ENCODE measurements at places on chromosomes 6 and 20.

- peak; percentile 70 for DNase-seq
These were observed 25.0 kb downstream of the HEBP2 start for GRCh38 chr6:138428944-138429598.

DNA sequence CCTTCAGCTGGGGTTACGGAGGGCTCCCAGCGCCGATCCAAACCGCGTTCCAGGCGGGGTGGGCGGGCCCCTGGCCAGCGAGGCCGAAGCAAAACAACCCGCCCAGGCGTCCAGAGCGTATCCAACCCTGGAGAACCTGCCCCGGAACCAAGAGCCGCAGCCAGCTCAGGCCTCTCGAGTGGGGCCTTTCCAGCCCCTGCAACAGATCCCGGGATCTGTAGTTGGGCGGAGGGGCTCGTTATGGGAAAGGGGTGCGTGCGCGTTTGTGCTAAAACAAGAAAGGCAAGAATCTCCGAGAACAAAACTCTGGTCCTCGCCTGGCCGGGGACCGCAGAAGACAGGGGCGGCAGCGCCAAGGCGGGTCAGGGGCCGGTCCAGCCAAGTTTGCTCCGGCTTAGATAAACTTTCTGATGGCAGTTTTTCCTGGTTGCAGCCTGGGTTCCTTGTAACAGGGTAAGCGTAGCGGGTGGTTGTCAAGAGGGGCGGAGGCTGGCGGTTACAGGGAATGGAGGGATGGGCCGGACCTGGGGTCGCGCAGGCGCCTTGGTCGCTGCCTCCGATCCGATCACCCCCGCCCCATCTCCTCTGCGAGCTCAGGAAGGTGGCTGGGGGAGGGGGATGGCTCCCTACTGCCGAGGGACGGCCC lies 448 bp upstream of the RIN2 start:
- DNase-seq, result peak; percentile 9

DNA sequence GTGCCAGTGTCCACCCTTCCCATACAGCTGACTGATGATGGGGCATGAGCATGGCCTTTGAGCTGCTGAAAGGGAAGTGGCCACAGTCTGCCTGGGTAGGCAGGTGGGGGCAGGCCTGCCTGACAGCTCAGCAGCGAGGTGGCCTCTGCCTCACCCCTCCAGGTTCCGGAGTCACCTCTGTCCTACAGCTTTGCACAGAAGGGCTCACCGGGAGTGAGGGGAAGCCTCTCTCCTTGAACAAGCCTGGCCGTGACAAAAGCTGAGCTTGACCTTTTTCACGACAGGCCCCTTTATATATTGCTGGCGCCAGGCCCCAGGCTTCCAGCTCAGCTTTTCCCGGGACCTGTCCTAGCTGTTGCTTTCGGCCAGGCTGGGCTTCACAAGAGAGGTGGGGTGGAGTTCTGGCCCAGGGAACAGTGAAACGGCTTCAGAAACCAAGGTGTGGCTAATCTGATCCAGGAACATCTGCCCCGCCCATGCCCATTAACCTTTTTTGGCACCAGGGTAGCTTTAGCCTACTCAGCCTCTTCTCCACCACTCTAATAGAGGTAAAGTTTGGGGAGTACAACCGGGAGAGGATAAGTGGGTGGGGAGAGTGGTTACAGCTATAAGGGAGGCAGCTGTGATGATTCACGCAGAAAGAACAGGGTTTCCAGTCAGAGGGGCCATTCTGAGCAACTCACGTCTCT lies 42.9 kb downstream of the C6orf132 start:
- no peak for DNase-seq

- no peak for DNase-seq
These were observed 42.0 kb upstream of the STMND1 start for GRCh38 chr6:17059850-17060249.

DNA sequence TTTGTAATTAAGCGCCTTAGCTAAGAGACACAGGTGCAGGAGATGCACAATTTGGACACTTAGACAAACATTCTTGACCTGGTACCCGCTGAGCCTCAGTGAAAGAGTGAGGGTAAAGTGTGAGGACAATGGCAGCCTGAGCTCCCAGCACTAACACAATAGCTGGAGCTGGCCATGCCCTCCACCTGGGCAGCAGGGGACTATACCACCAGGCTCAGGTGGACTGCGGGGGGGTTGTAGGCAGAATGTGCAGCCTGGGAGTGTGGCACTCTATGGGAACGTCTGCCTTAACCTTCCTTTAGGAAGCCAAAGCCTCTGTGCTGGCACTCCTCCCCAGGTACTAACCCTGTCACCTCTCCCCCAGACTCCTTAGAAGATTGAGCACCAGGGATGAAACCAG lies 23.6 kb downstream of the PRKN start:
- DNase-seq, result no peak

DNA sequence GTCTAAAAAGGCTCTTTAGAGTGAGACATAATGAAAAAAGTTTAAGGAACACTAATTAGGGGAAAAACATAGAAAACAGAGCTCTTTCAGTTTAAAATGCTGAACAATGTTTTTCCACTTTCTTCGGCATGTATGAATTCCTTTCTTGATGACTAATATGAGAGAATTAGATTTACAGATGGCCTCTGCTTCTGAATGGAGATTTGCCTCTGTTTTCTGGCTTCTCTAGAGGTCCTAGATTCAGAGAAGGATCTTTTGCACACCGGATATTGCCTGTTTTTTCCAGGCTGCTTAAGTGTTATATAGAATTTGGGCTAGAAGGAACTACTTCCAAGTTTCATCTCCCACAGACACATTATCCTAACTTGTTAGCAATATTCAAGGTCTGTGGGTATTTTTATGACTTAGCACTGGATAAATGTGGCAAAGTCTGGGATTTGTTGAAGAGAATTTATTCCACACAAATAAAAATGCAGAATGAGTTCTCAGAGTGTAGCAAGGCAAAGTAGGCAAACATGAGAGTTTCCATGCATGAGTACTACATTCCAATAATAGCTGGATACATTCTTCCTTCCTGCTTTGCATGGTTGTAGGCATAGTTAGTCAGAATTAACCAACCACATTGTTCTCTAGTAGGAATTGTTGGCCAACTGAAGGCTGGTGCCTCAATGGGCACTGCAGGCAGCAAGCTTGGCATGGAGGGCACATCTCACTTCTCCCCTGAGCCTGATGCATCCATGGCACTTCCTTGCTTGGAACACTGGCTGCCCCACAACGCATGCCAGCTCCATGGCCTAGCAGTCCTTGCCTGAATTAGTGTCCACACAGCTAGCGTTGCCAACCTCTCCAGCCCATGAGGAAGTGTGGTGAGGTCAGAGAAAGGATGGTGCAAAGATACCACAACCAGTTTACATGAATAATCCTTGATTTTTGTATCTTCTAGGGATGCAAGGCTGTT lies 224.2 kb downstream of the CLIC5 start:
- no peak for DNase-seq

- no peak for DNase-seq
These were observed 29.6 kb downstream of the SPATA2 start for GRCh38 chr20:49885558-49886332.

- no peak for DNase-seq
These were observed 181.0 kb downstream of the COL12A1 start for GRCh38 chr6:75024828-75025227.

- no peak for DNase-seq
These were observed 1415.7 kb upstream of the ADGRB3 start for GRCh38 chr6:67219346-67219745.

DNA sequence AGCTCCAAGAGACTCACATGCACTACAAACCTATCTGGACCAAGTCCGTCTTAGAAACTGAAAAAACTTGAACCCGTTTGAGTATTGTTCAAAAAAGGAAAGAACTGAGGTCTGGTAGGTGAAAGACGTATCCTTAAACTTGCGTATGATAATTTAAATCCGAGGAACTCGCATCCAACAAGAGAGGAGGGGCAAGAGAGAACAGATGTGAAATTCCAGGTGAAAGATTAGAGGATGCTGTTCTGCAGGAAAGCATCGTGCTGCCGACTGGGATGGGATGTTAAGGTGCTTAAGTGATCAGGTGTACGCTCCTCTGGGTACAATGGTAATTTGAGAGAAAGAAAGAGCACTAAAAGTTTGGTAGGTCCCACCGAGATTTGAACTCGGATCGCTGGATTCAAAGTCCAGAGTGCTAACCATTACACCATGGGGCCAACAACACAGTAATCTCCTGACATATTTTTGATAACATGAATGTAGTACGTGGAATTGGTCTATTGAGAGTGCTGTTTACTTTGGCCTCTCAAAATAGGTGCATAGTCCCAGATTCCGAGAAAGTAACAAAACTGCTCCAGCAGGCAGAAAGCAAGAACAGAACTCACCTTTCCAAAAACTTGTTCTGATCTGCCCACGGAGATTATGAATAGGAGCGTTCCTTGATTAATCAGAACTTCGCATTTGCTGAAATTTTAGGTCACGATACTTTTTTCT lies 53.5 kb upstream of the BTN3A2 start:
- peak; percentile 67 for DNase-seq

GRCh38 chr20:25282034-25282781 lies 34.3 kb downstream of the PYGB start:
- no peak for DNase-seq

DNA sequence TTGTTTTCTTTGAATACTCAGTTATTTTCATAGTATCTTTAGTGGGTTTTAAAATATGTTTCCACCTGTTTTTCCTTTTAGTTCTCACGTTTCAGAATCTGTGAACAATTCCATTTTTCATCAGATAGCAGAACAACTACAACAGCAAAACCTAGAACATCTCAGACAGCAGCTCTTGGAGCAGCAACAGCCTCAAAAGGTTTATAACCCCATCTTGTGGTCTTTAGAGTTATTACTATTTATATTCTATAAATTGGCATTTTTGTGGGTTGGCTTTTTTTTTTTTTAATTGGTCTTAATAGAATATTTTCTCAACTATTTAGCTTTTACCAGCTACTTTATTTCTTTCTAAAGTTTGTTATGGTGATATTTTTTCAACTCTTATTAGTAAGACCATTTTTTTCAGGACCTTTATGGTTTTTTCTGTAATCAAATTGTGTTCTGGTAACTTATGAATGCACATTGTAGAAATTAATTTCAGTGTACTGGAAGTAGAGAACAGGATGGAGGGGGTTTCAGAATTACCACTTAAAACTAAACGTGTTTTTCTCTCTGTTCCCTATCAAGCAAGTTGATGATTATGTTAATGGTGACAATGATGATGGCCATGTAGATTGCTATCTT lies 72.2 kb downstream of the SCAF8 start:
- DNase-seq, result no peak

DNA sequence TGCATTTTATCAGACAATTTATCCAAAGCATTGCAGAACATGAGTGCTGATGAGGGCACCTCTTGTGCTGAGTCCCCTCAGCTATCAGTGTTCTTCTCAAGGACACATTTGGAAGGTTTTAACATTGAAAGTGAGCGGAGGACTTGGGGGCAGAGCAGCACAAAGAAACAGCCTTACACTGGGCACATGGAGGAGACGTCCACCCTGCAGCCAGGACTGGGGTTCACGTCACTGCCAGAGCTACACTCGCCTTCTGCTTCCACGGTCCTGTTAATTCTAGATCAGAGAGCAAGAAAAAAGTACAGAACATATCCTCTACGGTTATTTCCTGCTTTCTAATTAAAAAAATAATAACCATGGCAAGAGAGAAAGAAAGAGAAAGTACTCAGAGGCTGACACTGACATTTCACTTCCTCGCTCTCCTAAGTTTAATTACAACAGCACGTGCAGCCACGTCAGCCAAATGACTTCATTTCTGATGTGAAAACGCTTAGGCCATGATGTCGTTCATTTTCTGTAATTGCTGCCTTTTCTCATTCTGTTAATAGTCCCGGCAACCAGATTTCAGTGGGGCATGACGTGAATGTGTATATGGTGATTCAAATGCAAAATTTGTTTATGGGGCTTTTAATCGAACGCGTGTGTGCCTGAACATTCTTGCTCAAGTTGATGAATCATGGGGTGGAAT lies 5.1 kb downstream of the PRND start:
- DNase-seq, result peak; percentile 68

GRCh38 chr20:1375515-1375914 lies 17.3 kb downstream of the FKBP1A start:
- no peak for DNase-seq

- no peak for DNase-seq
These were observed 149.3 kb downstream of the PTPRT start for GRCh38 chr20:43040427-43040826.

GRCh38 chr6:169177516-169178166 lies 76.0 kb downstream of the THBS2 start:
- no peak for DNase-seq

DNA sequence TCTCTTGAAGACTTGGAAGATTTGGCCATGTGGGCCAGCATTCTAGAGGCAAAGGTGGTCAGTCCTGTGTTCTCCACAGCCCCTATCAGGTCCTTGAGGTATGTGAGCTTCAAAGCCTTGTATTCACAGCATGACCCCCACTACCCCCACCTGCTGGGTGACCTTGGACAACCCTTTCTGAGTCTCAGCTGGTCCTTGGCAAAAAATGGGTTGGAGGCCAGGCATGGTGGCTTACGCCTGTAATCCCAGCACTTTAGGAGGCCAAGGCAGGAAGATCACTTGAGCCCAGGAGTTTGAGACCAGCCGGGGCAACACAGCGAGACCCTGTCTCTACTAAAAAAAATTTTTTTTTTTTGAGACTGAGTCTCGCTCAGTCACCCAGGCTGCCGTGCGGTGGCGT lies 42.6 kb downstream of the UBE2V1 start:
- no peak for DNase-seq

- no peak for DNase-seq
These were observed 37.3 kb downstream of the RREB1 start for GRCh38 chr6:7144872-7145584.

GRCh38 chr6:137286368-137286767 lies 67.2 kb upstream of the IFNGR1 start:
- DNase-seq, result no peak

DNA sequence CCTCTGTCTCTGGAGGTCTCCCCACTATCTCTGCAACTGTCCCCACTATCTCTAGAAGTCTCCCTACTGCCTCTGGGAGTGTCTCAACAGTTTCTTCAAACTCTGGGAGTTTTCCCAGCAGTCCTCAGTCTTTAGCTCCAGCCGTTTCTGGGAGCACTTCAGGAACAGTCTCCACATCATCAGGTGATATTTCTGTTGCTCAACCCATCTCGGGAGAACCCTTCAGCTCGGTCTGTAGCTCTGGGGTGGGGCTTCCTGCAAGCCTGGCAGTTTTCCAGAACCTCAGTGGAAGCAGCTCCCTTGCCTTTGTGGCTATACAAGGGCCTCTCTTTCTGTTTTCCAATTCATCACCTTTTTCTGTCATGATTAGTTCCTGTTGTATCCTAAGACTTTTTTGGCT lies 3.0 kb upstream of the SFTA2 start:
- DNase-seq, result no peak

GRCh38 chr20:4959592-4959991 lies 41.7 kb downstream of the SLC23A2 start:
- DNase-seq, result no peak

- no peak for DNase-seq
These were observed 152.8 kb downstream of the NFATC2 start for GRCh38 chr20:51389543-51390264.

GRCh38 chr6:87755708-87756671 lies 54.0 kb upstream of the AKIRIN2 start:
- no peak for DNase-seq

- DNase-seq, result no peak
These were observed 92.8 kb downstream of the FNDC1 start for GRCh38 chr6:159261995-159262394.
